Left cardiac atrium (tissue), 4 donors: ENCODE measurements at places on chromosomes 13 and 19. TPM values are rescaled to one million over a fixed set of nuclear protein-coding genes. Genes with fewer than 3 reads are reported as not detected.

DNA sequence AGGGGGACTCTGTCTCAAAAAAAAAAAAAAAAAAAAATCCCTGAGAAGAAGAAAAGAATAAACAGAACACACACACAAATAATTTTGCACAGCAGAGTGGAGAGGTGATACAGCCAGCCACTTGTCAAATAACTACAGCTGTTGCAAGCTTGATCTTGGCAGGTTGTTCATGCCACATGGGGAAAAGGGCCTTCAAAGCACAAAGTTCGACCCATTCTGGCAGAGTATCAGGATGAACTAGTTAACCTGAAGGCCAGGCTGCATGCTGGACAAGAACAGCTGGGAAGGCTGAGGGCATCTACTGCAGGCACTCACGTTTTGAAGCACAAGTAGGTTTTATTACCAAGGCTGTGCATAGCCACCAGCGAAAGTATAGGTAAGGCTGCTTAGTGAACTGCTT, 104.1 kb downstream of the KCTD15 start:
- no peak for DNase-seq

DNA sequence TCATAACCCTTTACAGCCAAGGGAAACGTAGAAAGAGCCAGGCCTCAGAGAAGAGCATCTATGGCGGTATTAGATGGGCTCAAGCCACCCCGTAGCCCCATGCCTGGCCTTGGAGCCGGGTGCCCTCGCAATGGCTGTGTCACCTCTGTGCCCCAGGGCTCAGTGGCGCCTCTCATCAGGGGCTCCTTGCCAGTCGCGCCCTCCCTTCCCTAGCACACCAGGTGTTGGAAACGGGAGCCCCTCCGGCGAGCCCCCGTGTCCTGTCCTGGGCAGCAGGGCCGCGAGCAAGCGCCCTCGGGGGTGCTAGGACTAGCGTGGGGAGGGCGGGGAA, 453 bp downstream of the ZNF256 start:
- DNase-seq = peak; percentile 28

- DNase-seq = no peak
These were observed 244.1 kb upstream of the IRS2 start for GRCh38 chr13:110030394-110030928.

- DNase-seq = peak; percentile 50
These were observed 4.6 kb downstream of the SAFB start for GRCh38 chr19:5627395-5627904.

DNA sequence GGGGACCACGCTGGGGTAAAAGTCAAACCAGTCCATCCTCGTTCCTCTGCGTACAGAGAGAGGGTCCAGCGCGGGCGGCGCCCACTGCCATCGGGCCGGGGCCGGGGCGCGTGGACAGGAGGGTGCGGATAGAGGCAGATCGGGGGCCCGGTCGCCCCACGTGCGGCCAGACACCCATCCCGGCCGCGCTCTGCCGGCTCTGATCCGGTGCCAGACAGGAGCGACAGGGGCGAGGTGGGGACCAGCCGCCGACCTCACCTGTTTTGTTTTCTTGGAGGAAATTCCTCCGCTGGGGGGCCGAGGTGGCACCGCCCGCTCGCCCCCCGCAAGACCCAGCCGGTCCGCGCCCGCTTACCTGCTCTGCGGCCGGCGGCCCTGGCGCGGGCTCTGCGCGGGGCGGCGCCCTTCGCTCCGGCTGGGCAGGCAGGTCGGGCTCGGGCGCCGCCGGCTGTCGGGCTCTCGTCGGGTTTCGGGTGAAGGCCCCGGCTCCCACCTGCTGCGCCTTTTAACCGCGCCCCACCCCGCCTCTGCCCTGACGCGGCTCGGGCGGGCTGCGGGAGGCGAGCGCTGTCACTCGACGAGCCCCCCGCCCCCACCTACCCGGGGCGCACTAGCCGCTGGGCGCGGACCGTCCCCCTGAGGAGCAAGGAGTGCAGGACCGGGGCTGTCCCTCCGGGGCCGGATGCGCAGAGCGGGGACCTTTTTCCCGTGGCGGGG, at the start of gene GJB6:
GJB6 (minus strand) TSS at position 481 of the 717 bp plus-strand sequence. CDS start 8,839 bp downstream, outside the sequence.
- no peak for DNase-seq

DNA sequence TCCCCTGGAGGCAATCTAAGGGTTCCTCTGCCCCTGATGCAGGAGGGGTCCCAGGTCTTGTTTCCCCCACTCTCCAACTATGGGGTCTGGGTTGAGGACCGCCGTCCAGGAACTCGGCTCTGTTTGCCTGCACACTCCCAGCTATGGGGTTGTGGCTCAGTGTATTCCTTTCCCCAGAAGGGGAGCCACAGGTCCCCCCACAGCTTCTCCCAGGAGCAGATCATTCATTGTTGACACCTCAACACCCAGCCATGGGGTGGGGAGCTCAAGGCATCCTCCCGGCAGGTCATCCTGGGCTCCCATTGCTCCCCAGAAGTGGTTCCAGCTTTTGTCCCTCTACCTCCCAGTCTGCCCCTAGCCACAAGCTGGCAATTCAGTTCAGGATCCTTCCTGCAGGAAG, 975 bp downstream of the ZNF358 start:
- no peak for DNase-seq

- DNase-seq = no peak
These were observed 77.4 kb upstream of the NBEA start for GRCh38 chr13:34864671-34865070.

The ZNF90 gene
- 1.7 TPM for total RNA-seq

The PSMC4 gene
- total RNA-seq = 62.3 TPM
